Activated T-helper 1 cell treated with anti-CD3 and anti-CD28 coated beads, Interleukin-2, amount 50 U/mL, for 16 hours (primary cell): ENCODE measurements at places on chromosomes 6 and 20.

- DNase-seq = no peak
These were observed 88.9 kb upstream of the ECI2 start for GRCh38 chr6:4224067-4224978.

DNA sequence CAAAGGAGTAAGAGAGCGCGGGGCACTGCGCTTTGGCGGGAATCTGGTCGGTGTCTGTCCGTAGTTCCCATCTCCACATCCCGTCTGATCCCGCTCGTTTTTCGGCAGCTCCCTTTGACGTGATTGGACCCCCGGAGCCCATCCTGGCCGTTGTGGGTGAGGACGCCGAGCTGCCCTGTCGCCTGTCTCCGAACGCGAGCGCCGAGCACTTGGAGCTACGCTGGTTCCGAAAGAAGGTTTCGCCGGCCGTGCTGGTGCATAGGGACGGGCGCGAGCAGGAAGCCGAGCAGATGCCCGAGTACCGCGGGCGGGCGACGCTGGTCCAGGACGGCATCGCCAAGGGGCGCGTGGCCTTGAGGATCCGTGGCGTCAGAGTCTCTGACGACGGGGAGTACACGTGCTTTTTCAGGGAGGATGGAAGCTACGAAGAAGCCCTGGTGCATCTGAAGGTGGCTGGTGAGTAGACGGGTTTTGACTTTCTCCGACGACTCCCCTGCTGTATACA lies 1.4 kb downstream of the BTN1A1 start:
- peak; percentile 4 for DNase-seq

GRCh38 chr20:51529081-51529681 lies 13.3 kb downstream of the NFATC2 start:
- DNase-seq = peak; percentile 32

GRCh38 chr6:168032005-168032760 lies 34.7 kb downstream of the KIF25 start:
- no peak for DNase-seq

DNA sequence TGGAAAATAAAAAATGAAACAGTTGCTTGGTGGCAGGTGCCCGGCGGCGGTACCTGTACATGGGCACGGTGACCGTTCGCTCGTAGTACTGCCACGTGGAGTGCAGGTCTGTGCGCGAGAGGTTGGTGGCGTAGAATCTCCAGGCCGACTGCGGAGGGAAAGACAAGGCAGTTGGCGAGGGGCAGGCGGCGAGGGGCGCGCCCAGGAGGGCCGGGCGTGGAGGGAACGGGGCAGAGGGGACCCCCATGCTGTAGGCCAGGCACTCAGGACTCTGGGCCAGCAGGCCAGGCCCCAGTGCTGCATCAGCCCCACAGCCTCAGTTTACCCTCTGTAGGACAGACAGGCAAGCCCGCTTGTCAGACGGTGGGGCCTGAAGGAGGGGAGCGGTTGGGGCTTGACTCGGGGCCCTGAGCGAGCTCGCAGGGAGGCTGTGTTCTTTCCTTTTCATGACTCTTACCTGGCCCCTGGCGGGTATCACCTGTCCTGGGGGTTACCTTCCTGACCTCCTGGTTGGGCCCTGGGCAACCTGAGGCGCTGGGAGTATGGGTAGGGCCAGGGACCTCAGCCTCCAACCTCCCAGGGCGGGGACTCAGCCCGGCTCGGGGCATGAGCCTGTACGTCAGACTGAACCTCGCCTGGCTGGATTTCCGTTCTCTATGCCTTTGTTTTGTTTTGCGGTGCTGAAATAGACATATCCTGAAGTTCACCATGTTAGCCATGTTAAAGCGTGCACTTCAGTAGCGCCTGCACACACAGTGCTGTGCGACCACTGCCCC lies 38.5 kb downstream of the KCNQ2 start:
- no peak for DNase-seq

GRCh38 chr20:56552911-56553629 lies 20.0 kb downstream of the FAM209B start:
- no peak for DNase-seq

GRCh38 chr6:52284460-52285176 lies at the start of gene MCM3:
Gene MCM3 (minus strand): TSS chr6:52284742. CDS start chr6:52284674, 68 bp downstream.
- DNase-seq = peak; percentile 83

DNA sequence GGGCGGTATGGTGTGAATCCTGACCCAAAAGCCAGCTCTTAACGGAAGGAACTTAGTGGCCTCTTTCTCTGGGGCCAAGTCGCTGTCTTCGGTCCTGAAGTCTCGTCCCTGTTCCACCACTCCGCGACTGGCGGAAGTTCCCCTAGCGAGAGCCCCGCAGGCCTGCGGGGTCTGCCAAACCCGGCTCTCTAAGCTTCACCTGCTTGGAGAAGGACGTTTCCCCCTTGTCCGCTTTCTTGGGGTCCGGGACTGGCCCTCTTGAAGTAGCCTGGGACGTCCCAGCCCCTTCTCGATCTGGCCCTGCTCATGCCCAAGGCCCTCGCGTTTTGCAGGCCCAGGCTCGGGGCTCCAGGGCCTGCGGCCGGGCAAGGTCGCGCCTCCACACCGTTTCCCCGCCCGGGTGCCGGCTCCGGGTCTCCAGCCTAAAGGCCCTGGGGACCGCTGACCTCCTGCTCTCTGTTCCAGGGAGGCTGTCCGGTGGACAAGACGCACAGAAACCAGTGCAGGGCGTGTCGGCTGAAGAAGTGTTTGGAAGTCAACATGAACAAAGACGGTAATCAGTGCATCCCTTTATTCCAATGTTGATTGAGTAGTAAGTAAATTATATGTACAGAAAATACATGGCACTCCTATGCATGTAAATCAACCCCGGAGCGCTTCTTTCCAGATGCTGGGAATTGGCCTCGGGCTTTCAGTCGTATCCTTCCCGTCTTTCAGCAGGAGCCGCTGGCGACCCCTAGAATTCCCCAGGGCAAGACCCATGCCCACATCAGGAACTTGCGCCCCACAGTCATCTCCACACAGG lies 8.8 kb downstream of the NR2E1 start:
- no peak for DNase-seq

GRCh38 chr6:113351173-113351834 lies 505.8 kb upstream of the MARCKS start:
- DNase-seq = no peak

DNA sequence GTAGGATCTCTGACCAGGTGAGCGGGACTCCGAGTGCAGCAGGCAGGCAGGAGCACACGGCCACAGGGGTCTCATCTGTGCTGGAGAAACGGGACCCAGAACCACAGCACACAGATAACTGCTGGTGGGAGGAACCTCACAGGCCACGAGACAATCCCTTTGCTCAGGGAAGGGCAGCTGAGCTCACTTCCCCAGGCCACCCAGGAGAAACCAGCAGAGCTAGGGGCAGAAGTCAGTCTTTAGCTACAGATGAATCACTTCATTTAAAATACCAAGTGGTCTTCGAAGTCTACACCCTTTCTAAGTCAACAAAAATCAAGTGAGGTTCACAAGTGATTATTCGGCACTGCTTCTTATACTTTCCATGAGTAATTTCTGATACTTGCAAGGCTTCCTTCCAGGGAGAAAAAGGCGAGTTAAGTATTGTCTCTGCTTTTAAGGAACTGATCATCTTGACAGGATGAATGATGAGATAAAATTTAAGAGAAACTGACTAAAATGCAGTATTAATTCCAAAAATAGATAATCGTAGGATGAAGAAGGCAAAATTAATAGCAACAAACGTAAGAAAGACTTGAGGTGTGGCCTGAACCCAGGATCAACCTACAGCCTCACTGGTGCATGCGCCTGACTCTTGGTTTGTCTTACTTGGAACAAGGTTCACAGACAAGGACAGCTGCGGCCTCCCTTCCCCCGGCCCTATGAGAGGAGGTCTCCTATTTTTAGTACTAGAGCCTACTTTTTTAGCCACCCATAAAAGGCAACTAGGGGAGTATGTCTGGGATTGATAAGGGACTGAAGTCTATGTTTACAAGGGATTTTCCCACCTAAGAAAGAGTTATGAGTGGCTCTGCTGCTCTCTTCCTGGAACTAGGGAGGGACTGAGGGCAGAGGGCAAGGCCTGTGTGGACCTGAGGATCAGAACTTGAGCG lies 233.6 kb downstream of the TTLL2 start:
- DNase-seq = no peak

DNA sequence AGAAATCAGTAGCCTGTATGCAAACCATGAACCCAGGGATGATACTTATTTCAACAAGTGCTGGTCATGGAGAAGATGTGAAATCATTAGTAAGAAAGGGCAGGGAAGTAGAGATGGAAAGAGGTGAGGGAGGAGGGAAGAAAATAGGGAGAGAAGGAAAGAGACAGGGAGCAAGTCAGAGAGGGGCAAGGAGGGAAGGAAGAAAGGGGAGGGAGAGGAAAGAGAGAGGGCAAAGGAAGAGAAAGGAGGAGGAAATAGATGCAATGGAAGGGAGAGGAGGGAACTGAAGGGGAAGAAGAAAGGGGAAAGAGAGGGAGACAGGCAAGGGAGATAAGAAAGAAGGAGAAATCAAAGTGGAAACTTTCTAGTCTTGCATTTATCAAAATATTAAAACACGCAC lies 195.1 kb downstream of the KIF16B start:
- no peak for DNase-seq

DNA sequence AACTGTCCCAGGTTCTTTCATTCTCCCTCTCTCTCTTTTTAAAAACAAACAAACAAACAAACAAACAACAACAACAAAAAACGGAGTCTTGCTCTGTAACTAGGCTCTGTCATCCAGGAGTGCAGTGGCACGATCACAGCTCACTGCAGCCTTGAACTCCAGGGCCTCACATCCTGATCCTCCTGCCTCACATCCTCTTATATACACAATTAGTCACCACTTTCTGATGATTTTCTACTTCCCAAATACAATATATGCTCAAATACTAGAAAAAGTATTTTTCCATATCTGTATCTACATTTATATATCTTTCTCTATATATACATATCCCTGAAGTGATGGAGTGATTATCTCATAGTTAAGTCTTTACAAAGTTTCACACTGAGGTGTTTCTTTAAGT lies 170.7 kb downstream of the EPHA7 start:
- no peak for DNase-seq

- no peak for DNase-seq
These were observed 3.8 kb downstream of the COL21A1 start for GRCh38 chr6:56243518-56244070.

- DNase-seq = no peak
These were observed 99.0 kb upstream of the IYD start for GRCh38 chr6:150269857-150270223.

DNA sequence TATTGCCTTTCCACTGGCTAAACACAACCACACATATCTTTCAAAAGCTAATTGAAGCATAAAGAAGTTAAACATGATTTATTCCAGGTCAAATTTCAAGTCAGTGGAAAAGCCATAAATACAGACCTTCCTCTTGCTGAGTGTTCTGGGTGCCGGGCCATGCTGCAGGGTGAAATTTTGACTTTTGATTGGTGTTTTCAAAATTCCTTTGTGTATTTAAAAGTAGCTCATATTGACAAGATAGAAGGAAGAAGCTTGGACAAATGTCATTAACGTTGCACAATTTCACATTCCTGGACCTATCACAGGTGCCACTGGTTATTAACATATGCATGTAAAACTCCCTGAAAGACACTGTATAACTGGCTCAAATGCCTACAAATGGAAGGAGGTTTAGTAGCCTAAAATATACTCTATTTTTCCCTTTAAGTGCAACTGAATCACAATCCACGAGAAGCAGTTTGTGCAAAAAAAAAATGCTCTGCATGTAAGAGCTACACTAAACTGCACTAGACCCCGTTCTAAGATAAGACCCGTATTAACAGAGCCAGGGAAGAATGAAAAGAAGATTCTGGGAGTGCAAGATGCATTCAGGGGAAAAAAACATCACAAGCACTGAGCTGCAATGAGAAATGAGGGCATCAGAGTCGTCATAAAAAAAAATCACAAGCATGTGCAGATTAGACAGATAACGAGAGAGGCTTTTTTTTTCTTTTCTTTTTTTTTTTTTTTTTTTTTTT lies 30.4 kb downstream of the ATXN1 start:
- DNase-seq = no peak

DNA sequence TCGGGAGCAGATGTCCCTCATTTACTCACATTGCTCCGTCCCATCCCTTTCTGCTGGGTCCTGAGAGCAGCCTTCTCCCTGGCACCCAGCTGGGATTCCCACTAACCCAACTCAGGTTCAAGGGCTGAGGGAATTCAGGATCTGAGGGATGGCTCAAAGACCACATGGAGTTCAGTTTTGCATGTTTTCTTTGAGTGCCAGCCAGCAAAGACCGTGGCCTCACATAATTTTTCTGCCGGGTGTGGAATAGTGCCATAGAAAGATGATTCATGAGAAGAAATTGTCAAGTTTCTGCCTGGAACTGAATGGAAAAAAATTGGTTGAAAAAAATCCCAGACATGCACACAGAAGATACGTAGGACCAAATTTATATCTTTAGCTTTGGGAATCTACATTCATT lies 168.6 kb downstream of the CD83 start:
- no peak for DNase-seq

- DNase-seq = no peak
These were observed 30.9 kb upstream of the RIMS1 start for GRCh38 chr6:71855406-71855805.

DNA sequence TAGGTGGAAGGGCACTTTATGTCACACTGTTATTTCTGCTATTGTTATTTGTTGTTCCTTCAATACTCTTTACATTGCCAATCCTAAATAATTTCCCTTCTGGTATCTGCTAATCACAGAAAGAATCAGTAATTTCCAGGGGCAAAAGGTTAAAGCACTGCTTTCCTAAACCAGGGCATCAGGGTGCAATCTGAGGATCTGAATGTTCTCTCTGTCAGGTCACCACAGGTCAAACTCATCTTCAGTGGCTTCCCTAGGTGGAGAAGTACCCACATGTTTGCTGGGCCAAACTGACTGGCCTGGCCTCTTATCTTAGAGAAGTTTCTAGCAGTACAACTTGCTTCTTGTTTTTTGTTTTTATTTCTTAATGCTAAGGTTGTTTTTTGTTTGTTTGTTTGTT lies 118.7 kb downstream of the OPRM1 start:
- DNase-seq = no peak

GRCh38 chr6:84605298-84605697 lies 159.1 kb downstream of the TBX18 start:
- DNase-seq = no peak

- no peak for DNase-seq
These were observed 16.2 kb upstream of the PKHD1 start for GRCh38 chr6:52103623-52104022.
